HS-27A (cell line): ENCODE measurements at places on chromosomes 4 and X.

DNA sequence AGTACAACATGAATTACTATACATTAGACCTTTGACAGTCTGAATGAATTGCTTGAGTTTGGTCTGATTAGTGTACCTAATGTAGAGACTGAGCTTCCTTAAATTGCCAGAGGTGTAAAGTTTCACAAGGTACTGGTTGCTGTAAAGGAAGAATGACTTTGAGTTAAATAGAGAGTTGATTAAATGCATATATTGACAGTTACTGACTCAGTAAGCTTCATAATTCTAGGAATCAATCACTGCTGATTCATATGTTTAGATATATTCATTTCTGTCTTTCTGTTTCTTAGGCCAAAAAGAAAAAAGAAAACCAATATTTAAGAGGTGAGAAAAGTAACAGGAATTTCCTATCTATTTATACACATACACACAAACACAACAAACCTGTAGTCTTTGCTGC lies 16.2 kb upstream of the ART3 start:
- DNase-seq = no peak

GRCh38 chr4:3046162-3046561 lies 28.2 kb downstream of the HTT-AS start:
- no peak for DNase-seq

DNA sequence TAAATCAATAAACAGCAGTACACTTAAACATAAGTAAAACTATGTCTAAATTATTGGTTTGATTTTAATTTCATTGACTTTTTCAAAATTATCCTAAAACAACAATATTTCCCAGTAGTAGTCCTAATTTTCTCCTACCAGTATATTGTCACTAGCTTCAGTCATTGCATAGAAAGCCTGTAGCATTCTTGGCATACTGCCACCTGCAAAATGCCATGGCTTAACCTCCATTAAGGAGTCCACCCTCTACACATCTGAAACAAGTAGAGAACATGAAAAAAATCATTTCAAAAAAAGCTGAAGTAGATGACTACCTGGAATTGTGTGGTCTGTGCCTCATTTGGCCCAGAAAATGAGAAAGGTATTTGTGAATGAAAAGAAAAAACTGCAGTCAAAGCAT lies 348.5 kb downstream of the INPP4B start:
- no peak for DNase-seq

GRCh38 chr4:48331577-48332330 lies 9.6 kb upstream of the SLAIN2 start:
- no peak for DNase-seq

DNA sequence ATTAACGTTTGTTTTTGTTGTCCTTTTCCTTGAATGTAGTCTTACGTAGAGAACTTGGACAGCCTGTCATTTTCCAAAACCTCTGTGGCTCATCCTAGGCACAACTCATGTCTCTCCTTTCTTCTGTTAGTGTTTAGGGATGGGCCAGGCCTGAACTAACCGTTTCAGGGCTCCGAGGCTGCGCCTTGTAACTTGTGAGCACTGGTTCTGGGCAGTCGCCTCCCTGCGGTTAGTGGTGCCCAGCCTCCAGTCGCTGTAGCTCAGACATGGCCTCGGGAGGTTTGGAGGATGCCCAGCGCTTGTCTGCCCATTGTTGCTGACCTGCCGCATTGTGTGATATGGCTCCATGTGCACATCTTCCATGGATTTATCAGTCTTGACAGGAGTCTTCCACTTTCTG lies 32.8 kb downstream of the TMEM131L start:
- DNase-seq = no peak

DNA sequence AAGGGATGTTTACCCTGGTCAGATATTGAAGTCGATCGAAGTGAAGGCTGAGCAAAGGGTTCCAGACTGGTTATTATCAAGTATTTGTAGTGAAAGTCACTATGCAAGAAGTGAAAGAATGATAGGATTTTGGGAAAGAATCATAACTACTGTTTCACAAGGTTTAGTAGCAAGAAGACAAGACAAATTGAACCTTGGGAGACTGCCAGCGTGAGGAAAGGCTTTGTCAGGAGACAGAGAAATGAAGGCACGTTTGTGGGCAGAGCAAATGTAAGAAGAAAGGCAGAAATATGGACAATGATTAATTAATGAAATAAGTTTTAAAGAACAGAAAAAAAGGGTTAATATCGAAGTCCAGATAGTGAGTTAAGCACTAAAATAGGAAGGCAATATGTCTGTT lies 456.8 kb downstream of the TRIML1 start:
- no peak for DNase-seq

DNA sequence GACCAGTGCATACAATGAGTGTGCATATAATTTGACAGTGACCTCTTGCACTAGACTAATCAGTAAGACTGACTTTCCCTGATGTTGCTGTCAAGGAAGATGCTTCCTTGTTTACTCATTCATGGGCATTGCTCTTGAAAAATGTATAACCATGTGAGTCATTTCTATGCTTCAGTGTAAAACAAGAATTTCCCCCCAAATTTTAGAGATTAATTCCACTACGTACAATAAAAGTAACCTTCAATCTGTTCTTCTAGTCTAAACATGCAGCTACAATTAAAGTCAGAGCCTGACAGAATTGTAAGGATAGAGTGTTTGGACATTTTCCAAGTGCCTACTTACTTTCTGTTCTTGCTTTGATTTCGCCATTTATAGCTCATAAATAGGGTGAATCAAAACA lies 935.7 kb downstream of the RAPGEF2 start:
- no peak for DNase-seq

DNA sequence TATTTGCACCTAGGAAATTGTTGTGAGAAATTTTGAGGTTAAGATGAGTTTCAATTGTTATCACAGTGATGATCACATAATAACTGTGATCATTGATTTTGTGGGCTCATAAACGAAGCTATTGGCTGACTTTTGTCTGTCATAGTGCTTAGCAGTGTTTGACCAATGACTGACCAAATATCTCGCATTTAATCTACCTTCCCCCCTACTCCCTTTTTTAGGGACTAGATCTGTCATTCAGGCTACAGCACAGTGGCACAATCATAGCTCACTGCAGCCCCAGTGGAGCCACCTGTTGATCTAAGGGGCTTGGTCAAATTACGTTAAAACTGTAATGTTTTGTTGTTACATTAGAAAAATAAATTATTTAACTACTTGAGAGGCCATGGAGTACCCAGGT lies 1.5 kb downstream of the FUNDC2 start:
- DNase-seq = no peak

GRCh38 chrX:8673201-8673600 lies 58.7 kb downstream of the ANOS1 start:
- DNase-seq = no peak

- DNase-seq = no peak
These were observed 31.4 kb upstream of the ARSH start for GRCh38 chrX:2974961-2975360.

DNA sequence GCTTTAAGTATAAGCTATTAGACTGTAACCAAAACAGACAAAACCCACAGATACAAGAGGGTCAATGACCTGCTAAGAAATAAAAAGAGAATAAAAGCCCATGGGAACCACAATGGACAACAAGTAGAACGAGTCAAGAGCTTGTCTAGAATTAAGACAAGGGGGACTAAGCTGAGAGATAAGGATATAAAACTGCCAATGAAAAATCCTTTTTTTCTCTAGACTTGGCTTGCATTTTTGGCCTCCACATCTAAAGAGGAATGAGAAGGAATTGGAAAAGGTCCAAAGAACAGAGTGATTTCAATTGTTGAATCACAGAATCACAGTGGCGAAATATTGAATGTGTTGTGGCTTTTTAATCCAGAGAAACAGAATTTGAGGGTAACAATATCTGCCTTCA lies 135.7 kb downstream of the QDPR start:
- DNase-seq = no peak

- DNase-seq = no peak
These were observed 255.5 kb upstream of the GATB start for GRCh38 chr4:152016303-152016620.

GRCh38 chr4:146041139-146042004 lies 102.7 kb upstream of the ZNF827 start:
- no peak for DNase-seq

GRCh38 chrX:32153585-32153984 lies 1057.8 kb downstream of the DMD start:
- DNase-seq = no peak

- no peak for DNase-seq
These were observed 363.9 kb downstream of the PPP3CA start for GRCh38 chr4:100983426-100983825.

GRCh38 chr4:152348670-152349069 lies 187.2 kb downstream of the FBXW7 start:
- no peak for DNase-seq

GRCh38 chrX:16638533-16638932 lies 11.4 kb upstream of the S100G start:
- DNase-seq = no peak

- peak; percentile 39 for DNase-seq
These were observed 18.6 kb downstream of the PSMD10 start for GRCh38 chrX:108072746-108073145.

DNA sequence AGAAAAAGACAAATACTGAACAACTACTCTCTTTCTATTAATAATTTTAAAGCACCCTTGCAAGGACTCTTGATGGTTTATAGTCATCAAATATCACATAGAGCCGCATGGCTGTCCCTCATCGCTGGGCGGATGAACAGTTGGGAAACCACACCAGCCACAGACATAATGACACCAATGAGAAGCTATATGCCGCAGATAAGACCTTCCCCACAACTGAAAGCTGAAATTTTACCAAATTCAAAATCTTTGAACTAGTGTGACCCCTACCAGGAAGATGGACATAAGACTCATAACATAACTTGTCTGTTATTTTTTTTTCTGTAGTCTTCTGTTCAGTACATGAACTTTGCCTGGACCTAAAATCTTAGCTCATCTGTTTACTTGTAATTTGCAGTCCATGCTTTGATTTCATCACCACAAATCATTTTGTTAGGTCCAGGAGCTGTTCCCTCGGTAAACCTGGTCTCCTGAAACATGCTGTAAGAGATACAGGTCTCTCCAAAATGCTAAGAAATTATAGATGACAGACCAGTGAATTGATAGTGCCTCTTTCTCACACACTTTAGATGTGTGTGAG lies 157.3 kb upstream of the RAPGEF2 start:
- no peak for DNase-seq

GRCh38 chr4:54317690-54318089 lies 88.6 kb downstream of the PDGFRA start:
- DNase-seq = no peak

DNA sequence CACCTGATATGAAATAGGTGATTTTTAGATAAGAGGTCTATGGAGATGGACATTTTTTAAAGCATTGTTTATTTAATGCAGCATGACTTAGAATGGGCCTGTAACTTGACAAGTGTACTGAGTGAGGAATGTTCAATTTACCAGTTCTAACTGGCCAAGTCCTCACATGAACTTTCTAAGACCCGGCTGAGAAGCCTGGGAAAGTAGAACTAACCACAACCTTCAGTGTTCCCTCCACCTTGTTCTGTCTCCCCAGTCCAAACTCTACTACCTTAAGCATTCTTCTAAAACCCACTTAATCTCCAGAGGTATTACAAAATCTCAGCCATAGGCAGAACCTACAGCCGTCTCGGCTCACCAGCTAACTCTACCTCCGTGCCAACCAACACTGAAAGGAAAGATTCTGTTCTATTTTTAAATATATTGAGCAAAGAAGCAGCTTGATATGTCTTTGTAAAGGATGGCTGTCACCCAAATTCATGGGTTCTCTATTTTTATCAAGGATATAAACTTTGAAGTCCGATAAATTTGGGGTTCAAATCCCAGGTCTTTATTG lies 6.8 kb downstream of the PPARGC1A start:
- DNase-seq = no peak

- DNase-seq = no peak
These were observed 202.6 kb downstream of the SPOCK3 start for GRCh38 chr4:167031534-167032156.

GRCh38 chrX:118644378-118644777 lies 83.0 kb upstream of the IL13RA1 start:
- no peak for DNase-seq

- no peak for DNase-seq
These were observed 37.7 kb upstream of the C4orf17 start for GRCh38 chr4:99473131-99473530.

GRCh38 chrX:139200793-139201192 lies 329.7 kb upstream of the F9 start:
- DNase-seq = no peak

DNA sequence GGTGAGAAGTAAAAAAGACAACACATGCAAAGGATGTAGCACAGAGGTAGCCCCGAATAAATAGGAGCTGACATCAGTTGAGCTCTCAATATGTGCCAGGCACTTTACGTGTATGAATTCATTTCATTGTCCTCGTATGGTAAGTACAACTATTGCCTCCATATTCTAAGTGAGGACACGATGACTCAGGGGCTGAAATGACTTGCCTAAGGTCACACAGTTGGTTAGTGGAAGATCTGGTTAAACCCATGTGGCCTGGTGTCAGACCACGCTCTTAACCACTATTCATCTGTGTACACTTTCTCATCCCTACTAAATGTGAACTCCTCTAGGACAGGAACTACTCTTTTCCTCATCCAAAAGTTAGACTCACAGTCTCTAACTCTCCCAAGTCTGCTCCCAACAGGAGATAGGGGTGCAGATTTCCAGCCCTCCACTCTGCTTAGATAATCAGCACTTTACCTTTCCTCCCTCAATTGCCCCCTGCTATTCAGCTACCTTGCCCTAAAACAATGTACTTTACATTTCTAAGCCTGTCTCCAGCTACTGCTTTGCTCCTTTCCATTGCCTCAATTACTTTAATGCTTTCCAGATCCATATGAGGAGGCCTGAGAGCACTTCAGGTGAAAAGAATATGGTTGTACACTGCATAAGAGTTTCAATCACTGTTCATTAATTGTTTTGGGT lies 58.8 kb upstream of the LHFPL1 start:
- DNase-seq = no peak

DNA sequence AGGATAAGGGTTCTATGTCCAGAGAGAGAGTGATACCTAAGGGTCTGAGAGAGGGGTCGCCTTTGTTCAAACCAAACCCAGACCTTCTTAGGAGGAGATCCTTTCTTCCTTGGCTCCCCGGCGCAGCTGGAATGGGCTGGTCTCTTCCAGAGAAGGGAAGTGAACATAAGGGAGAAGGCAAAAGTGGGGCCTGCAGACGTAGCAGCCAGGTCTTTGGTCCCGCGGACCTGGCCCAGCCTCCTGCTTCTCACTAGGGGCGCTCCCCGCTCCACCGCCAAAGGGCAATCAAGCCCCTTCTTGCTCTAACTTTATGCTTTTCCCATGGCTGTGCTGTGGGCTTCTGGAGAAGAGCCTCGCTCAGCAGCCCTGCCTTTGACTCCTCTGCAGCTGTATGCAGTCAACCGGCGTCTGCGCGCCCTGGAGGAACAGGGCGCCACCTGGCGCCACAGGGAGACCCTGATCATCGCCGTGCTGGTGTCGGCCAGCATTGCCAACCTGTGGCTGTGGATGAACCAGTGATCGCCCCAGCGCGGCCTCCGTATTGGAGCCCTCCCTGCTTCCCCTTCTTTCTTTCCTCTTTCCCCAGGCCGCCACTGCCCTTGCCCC lies 6.5 kb downstream of the FATE1 start:
- DNase-seq = no peak

DNA sequence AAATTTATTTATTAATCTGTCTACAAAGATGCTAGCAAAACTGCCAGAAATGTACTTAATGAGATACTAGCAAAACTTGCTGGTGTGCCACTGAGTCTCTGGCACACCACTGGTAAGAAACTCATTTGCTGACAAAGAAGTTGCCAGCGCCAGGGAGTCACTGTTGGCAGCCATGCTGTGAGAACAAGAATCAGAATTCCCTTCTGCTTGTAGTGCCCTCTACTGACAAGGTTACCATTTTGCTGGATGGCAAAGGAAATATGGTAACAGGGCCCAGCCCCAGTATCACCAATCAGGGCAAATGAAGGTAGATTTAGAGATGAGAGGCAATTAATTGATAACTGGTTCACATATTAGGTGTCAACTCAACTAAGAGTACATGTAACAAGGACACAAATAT lies 750.1 kb upstream of the ADGRL3 start:
- DNase-seq = peak; percentile 20
